ENCODE measurements at places on chromosomes 13 and 19. TPM values are rescaled to one million over a fixed set of nuclear protein-coding genes. Genes with fewer than 3 reads are reported as not detected.

- H3K27ac ChIP-seq: no peak overlapping the region
- DNase-seq: peak; percentile 66
- H3K4me3 ChIP-seq: no peak overlapping the region
- peaks cover 31% of the 10 kb centered on the region for H3K4me1 ChIP-seq
These were observed 562 bp downstream of the IQCN start for GRCh38 chr19:18273561-18274218.

DNA sequence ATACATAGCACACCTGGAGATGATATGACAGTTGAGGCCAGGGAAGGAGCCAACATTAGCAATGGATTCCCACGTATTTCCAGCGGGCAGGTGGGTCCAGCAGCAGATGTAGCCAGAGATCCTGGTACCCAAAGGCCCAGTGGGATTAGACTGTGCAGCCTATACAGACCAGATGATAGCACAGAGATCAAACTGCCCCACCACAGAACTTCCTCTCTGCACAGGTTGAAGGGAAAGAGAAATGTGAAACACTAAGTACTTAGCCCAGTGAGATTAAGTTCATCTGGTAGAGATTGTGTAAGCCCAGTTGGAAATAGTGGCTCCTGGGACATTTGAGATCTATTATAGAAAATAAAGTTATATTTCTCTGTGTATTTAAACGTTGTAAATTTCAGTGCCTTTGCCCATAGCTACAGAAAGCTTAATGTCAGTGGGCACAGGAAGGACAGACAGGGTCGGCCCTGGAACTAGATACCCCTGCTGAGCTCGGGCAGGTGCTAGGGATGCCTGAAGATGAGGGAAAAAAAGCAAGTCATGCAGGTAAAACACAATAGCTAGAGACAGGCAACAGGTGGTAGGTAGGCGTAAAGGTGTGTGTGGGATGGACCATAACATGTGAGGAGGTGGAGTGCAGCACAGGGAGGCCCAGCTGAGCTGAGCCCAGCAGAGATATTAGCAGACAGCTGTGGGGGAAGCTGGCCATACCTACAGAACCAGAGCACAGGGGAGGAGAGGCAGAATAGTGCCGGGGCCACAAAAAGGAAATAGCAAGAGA lies 27.3 kb upstream of the SPATA13 start:
- no peaks in the 10 kb centered on the region for H3K36me3 ChIP-seq
- no peaks in the 10 kb centered on the region for H3K4me1 ChIP-seq
- no peak overlapping the region for H3K4me3 ChIP-seq

Gene ADGRE3
- not detected for polyA plus RNA-seq

GRCh38 chr13:27774169-27774568 lies 18.1 kb upstream of the GSX1 start:
- H3K4me1 ChIP-seq: no peaks in the 10 kb centered on the region
- H3K27me3 ChIP-seq: peaks cover 32% of the 10 kb centered on the region
- DNase-seq: no peak
- H3K27ac ChIP-seq: no peak overlapping the region
- H3K36me3 ChIP-seq: no peaks in the 10 kb centered on the region
- H3K4me3 ChIP-seq: no peak overlapping the region

GRCh38 chr19:50911206-50912101 lies at the start of gene KLK4:
Gene KLK4, minus strand, starts transcription at chr19:50911395. Its CDS starts 657 bp downstream, at chr19:50910738.
- H3K27me3 ChIP-seq: peaks cover 59% of the 10 kb centered on the region
- H3K27ac ChIP-seq: no peak within 1 kb of the TSS
- H3K36me3 ChIP-seq: no peaks in the 10 kb centered on the region
- H3K4me1 ChIP-seq: peaks cover 2% of the 10 kb centered on the region
- H3K4me3 ChIP-seq: no peak within 1 kb of the TSS
- no peak for DNase-seq

Gene FFAR1
- 0.14 TPM for polyA plus RNA-seq

GRCh38 chr13:108269601-108270328 lies at the start of gene TNFSF13B:
Gene TNFSF13B, plus strand, starts transcription at chr13:108269718. Its CDS starts 178 bp downstream, at chr13:108269896.
- H3K36me3 ChIP-seq: no peaks in the 10 kb centered on the region
- peaks cover 9% of the 10 kb centered on the region for H3K4me1 ChIP-seq
- peak; percentile 61 for DNase-seq
- peak within 1 kb of the TSS; percentile 69 for H3K27ac ChIP-seq

Gene GFY
- polyA plus RNA-seq: not detected

DNA sequence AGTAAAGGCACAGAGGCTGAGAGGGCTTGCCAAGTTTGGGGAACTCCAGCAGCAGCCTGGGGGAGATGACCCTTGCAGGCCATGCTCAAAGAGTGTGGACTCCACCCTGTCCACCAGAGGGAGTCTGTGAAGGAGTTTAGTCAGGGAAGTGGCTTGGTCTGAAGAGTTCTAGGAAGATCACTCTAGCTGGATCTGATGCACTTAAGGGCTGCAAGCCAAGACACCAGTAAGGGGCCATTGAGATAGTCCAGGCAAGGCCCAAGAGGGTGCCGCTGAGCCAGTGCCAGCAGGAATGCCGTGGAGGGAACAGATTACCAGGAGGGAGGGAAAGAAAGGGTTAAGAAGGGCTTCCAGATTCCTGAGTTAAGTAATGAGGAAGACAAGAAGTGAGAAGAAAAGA lies 68.7 kb downstream of the ZAR1L start:
- H3K27ac ChIP-seq: no peak overlapping the region
- no peaks in the 10 kb centered on the region for H3K4me1 ChIP-seq
- H3K36me3 ChIP-seq: peaks cover 21% of the 10 kb centered on the region
- DNase-seq: peak; percentile 53

- H3K36me3 ChIP-seq: no peaks in the 10 kb centered on the region
- no peak for DNase-seq
- H3K27ac ChIP-seq: no peak within 1 kb of the TSS
- peaks cover 33% of the 10 kb centered on the region for H3K27me3 ChIP-seq
- H3K4me1 ChIP-seq: peaks cover 9% of the 10 kb centered on the region
- no peak within 1 kb of the TSS for H3K4me3 ChIP-seq
These were observed at the start of gene ATP12A for GRCh38 chr13:24680258-24680920. Gene ATP12A, plus strand, starts transcription at chr13:24680408. Its CDS starts 336 bp downstream, at chr13:24680744.

Data from muscle of leg (tissue), 16 donors.